ENCODE measurements at places on chromosomes 1 and 21.

DNA sequence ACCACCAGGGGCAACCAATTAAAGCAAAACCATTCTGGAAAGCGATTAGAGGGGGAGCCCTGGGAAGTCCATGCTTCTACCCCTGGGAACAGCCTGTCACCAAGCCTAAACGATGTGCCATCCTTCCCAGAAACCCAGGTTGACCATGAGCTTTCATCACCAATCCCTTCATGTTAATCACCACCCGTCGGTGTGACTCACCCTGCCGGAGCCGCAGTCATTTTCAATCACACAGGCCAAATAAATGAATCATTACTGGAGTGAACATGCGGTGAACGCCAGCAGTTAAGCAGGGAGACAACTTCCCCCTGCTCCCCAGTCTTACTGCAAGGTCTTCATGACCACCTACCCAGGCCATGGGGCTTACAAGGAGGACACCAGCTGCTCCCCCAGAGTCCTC lies 308.8 kb downstream of the AJAP1 start:
- DNase-seq: no peak

- no peak for DNase-seq
These were observed 27.2 kb downstream of the SYT6 start for GRCh38 chr1:114126261-114127095.

DNA sequence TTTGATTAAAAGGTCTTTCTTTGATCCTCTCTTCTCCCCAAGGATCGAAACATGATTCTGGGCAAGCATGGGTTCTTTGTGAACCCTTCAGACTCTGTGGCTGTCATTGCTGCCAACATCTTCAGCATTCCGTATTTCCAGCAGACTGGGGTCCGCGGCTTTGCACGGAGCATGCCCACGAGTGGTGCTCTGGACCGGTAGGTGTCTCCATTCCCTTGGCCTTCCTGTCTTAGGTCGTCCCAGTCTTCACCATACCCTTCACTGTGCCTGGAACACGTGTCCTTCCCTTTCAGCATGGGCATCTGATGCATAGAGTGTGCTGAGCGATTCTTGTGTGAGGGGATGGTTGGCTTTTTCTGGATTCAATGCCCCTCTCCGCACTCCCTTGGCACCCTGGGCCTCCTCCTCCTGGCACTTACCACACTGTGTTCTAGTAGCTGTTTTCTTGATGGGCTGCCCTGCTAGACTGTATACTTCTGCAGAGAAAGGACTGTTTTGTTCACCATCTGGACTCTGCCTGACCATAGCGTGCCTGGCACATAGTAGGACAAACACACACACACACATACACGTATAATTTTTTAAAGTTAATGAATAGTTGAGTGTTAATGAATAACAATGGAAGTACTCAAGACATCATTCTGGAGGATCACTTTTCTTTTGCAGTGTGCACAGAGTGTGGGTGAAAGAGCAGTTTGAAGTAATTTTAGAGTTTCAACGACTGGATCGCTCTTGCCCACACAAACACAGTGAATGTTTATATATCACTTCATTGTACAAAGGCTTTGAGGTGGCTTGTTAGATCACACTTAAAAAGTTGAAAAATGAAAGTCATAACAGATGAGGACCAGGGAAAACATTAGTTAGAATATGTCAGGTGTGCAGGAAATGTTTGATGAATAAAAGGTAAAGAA lies 43.2 kb downstream of the PGM1 start:
- no peak for DNase-seq

DNA sequence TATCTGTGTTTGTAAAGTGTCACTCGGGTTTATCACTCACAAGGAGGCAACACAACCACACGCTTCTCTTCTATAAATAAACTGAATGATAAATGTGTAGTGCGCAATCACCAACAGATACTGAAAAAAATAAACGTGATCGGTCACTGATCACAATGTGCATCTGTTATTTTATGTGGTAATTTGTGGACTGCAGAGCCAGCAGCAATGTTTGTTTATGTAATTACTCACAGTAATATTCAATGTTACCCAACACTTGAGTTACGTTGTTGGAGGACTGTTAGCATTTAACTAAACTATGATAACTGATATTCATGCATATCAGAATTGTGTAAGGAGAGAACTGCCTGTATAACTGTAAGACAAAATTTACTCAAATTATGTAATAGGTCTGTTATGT lies 129.6 kb downstream of the USH2A start:
- DNase-seq: no peak

DNA sequence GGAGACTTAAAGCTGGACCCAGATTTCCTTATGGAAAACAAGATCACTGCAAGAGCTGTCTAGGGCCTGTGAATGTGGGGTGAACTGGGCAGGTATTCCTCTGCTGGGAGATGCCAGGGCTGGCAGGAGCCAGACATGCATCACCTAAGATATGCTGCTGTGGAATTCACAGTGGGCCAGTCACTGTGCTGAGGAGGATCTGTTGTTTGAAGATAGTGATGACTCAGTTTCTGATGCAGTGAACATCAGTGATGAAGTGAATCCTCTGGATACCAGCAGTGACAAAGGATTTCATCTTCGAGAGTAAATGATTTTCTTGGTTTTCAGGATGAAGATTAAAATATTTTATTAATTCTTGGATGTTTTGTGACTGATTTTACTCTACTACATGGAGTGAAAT lies 29.9 kb upstream of the CAMSAP2 start:
- no peak for DNase-seq

DNA sequence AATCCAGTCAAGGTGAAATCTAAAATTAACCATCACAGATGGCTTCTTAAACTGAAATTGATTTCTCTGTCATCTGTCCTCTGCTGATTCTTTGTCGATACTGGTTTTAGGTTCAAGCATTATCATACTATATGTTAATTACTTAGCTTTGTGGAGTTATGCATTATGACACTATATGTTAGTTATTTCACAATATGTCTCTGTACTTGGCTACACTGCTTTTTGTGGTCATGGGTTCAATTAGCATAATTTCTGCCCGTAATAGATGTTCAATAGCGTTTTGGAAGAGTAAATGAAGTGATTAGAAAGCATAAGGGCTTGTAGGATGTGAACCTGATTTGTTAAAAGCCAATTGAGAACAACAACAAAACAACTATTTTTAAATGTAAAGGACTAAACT lies 28.2 kb downstream of the IFI44 start:
- no peak for DNase-seq

DNA sequence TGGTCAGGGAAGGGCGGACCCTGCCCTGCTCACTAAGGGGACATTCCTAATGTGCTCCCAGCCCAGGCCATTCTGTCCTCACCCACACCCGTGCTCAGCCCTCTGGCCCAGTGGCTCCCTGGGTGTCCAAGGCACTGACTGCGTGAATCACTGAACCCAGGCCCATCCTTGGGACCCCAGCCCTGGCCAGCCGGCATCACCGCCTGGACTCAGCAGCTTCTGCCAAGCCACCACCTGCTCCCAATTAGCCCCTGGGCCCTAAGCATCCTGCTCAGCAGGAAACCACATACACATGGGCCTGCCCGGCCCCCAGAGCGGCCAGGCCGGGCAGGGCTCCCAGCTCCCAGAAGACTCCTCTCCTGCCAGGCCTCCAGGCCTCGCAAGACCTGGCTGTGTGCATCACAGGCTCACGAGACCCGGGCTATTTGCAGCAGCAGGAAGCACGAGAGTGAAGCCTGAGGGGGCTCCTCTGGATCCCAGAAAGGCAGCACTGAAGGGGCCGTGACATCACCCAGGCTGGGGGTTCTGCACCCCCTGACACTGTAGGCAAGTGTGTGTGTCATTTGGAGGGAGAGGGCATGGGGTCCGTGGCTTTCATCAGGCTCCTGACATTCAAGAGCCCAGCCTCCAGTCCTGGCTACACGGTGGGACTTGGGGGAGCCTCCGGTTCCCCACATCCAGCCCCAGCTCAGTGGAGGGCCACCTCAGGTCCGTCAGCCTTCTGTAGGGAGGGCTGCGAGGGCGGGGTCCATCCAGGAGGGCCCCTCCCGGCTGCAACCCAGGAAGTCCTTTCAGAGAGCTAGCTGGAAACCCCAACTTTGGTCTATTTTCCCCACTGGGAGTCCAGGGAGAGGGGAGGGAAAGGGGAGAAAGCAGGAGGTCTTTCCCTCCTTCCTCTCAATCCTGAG lies 1.6 kb downstream of the MFAP2 start:
- DNase-seq: no peak
